ENCODE measurements at places on chromosomes 2 and 18.

GRCh38 chr2:241768850-241769249 lies 7.8 kb upstream of the GAL3ST2 start:
- DNase-seq: no peak

GRCh38 chr2:52396836-52397235 lies 1364.9 kb upstream of the NRXN1 start:
- DNase-seq: no peak

DNA sequence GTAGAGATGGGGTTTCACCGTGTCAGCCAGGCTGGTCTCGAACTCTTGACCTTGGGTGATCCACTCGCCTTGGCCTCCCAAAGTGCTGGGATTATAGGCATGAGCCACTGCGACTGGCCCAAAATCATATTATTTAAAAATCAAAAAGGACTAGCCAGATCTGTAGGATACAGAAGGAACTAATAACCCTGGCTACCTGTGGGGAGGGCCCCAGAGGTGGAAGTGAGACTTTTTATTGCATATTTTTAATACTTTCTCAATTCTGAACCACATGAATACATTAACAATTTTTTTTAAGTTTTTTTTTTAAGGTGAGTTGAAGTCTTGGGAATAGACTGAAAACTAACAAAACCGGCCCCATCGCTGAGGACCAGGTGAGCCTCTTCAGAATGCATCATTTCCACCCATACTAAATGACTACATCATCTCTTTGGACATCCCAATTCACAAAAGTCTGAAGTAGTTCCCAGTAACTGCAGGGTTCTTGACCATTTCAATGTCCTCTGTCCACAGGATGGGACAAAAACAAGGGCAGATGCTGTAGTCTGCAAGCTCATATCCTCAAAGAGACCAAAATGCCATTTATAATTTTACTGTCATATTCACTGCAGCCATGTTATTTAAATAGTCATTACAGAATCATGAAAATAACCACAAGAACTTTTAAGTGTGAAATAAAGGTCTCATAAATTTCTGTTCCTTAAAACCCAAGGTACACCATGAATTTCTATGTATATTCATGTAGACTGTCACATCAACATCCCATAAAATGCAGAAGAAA lies 21.4 kb downstream of the RPL31 start:
- no peak for DNase-seq

DNA sequence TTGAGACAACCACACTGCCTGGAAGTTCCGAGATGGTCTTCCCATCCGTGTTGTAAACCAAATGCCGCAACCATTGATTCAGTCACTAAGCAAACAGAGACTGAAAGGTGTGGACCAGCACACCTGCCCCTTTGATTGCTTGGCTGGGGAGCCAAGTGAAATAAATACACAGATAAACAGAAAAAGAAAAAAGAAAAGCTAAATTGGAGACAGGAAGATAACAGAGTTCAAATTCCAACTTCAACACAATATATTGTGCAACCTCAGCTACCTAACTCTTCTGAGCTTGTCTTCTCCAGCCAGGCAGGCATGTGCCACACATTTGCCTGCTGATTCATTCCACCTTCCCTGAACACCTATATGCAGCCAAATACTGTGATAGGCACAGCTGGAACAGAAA lies 110.9 kb downstream of the PID1 start:
- no peak for DNase-seq

DNA sequence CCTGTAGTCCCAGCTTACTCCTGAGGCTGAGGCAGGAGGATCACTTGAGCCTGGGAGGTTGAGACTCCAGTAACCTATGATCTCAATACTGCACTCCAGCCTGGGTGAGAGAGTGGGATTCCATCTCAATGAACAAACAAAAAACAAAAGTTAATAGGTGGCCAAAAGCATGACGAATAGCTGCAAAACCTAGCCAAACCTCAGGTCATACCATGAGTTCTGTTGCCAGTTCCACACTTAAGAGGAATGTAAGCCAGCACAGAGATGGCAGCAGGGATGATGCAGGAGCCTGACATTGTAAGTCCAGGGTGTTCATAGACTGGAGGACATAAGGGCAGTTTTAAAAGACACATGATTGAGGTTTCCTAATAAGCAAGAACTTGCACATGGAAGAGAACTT lies 55.3 kb upstream of the RMDN2 start:
- peak; percentile 41 for DNase-seq
